Fibroblast of lung (primary cell): ENCODE measurements at places on chromosomes 7 and 10.

- DNase-seq = peak; percentile 8
These were observed 28.9 kb upstream of the EZH2 start for GRCh38 chr7:148912758-148913541.

- DNase-seq = peak; percentile 78
These were observed 113.1 kb downstream of the ZMYND11 start for GRCh38 chr10:248307-248706.

DNA sequence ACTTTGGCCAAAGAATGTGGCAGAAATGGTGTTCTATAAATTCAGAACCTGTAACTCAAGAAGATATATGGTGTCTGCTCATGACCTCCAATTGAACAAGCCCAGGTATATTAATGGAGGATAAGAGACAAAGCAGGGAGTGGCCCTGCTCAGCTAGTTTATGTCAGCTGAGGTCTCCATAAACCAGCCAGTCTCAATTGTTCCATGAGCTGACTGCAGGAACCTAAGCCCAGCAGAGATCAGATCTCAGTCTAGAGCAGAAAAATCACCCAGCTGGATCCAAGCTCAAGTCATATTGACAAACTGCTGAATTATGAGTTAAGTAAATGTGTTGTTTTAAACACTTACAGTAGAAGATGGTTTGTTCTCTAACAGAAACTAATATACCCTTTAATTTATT is 105.5 kb upstream of the SGCE start:
- no peak for DNase-seq

DNA sequence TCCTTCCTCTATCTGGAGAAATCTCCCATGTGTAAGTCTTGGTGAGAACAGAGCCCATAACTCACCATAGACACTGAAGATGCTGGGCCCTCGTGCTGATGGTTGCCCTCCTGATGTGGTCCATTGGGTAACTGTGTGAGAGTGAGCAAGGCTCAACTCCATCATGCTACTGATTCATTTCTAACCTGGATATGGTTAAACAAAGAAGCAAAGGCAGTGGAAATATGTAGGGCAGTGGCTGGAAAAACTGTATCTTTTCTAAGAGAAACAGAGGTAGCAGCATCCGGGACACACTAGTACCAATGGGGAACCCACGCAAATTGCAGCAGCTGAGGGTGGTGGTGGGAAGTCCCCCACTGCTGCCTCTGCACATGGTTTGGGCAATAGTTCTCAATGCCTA is 221.7 kb downstream of the KLF6 start:
- DNase-seq = no peak

GRCh38 chr7:96530786-96531185 is 178.9 kb downstream of the SEM1 start:
- no peak for DNase-seq

DNA sequence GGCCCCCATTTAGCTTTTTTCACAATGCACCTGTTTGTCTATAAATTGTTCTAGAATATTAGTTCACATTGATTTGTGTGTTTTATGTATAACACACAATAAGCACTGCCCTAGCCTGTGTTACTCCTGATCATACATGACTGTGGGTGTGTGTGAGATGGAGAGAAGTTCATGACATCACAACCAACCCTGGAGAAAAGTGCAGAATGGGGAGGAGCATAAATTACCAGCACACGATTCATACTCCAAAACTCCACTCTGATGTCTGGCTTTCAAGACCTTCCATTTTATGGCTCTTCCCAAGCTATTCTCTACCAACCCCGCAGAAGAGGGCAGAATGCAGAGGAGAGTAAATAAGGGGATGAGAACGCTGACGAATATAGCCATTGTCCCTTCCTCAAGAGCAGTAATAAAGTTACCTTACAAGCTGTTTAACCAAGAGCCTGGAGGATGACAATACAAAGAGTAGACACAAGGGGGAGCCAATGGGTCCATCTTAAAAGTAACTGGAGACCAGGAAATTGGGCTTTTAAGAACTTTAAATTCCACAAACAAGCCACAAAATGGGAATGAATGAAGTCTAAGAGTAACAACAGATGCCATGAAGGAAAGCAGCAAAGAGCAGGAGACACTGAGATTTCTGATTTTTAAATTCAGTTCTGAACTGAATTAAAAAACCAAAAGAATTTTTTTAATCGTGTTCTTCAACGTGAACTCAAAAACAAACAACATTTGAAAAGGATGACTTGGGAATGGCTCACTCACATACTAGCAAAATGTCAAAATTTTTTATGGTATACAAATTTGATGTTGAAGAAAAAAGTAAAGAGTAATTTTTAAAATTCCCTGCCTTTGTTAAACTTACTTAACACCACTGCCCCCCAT is 159.6 kb downstream of the PARD3 start:
- peak; percentile 60 for DNase-seq

DNA sequence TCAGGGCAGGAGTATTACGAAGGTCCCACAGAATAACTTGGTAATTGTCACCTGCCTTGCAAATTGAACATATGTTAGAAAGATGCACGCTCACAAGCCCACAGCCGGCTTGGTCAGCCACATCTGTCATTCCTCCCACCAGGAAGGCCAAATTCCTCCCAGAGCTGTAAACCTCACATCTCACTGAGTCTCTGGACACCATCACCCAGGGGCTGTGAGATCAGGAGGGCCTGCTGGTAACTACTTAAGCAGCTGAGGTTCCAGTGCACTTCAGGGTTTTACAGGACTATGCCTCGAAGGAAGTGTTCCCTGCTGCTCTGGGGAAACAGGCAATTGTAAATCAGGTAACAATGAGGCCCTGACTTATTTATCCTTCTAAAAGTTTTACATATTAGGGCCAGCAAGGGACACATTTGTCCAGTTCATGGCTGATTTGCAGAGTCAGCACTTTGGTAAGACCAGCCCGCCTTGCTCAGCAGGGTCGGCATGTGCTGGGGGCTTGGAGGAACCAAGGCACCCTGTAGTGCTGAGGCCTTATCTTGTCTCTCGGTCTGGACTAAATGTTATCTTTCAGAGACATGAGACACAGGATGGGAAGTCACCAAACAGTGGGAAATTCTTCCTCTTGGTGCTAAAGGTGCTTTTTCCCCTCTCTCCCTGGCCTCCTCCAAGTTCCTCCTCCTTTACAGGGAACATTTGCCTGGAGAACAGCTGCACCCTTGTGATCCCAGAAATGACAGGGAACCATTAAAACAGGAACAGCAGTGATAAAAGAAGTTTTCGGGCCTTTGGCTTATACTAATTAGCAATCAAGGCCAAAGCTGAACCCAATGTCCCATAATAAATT is 34.3 kb downstream of the PYROXD2 start:
- peak; percentile 27 for DNase-seq

GRCh38 chr7:106071999-106072714 is 40.0 kb downstream of the SYPL1 start:
- no peak for DNase-seq

- peak; percentile 11 for DNase-seq
These were observed 154.6 kb upstream of the TARP start for GRCh38 chr7:38428041-38428440.

GRCh38 chr7:33486633-33487032 is 357.3 kb downstream of the BBS9 start:
- DNase-seq = no peak

DNA sequence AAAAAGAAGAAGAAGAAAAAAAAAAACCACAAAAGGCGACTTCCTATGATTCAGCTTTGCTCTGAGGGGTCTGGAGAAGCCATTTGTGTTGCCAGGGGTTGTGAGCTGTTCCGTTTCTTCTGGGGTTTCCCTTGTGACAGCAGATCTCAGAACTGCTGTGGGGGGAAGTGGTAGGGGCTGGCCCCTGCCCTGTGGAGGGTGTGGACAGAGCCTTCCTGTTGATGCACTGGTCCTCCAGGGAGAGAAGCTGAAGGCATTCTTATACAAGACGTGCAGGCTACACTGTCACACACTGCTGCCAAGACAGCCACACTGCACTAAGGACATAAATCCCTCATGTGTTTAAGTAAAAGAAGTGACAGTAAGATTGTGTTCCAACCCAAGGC is 17.3 kb upstream of the CSGALNACT2 start:
- no peak for DNase-seq

GRCh38 chr7:51847461-51848134 is 531.0 kb upstream of the COBL start:
- DNase-seq = no peak

DNA sequence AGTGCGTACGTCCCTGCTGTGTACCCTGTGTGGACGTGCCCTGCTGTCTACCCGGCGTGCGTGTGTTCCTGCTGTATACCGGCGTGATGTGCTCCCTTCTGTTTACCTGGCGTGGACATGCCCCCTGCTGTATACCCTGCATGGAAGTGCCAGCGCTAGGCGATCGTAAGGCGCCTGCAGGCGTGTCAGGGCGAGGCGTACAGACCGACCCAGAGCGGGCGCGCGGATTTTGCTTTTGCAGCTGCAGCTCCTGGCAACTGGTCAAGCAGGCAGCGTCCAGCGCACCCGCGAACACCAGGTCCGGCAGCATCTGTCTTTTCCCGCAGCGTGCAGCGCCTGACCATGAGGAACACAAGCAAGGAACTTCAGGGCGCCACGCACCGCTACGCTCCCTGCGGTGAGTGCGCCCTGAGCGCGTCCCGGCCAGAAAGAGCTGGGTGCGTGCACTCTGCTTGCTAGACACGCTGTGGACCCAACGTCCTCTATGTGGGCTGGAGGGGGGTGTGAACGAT is 680 bp downstream of the C7orf57 start:
- DNase-seq = peak; percentile 42

GRCh38 chr10:14742382-14742781 is 32.3 kb downstream of the FAM107B start:
- DNase-seq = no peak

- DNase-seq = no peak
These were observed 87.3 kb downstream of the EVX1 start for GRCh38 chr7:27329909-27330308.

GRCh38 chr10:63887023-63887589 is 365.9 kb downstream of the REEP3 start:
- DNase-seq = no peak

GRCh38 chr7:21915140-21915539 is 30.6 kb downstream of the CDCA7L start:
- DNase-seq = no peak

DNA sequence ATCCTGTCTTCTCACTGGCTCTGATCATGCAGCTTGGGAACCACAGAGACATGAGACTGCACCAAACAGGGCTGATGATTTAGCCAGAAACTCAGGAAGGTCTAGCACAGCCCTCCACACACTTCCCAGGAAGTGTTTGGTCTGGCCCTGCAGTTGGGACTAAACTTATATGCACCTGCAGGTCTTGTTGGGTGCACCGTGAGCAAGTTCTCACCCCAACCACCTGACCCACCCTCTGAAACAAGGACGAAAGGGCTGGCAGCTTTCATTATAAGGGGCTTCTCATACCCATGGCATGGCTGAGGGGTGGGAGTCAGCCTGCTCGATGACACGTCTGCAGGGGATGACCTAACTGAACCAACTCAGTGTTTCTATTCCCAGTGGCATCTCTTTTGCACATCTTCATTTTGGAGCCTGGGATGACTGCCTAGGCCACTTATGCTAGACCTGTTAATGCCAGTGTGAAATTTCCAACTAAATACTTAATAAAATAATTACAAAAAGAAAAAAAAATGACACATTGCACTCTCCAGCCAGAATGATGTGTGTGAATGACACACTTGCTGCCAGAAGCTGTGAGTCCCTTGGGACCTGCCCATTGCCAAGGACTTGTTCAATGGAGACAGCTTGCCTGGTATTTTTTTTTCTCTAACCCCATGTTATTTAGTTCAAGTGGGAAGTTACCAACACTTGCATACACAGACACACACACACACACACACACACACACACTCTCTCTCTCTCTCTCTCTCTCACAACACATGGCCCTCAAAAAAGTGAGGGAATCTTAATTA is 102.6 kb downstream of the NEURL1 start:
- no peak for DNase-seq

DNA sequence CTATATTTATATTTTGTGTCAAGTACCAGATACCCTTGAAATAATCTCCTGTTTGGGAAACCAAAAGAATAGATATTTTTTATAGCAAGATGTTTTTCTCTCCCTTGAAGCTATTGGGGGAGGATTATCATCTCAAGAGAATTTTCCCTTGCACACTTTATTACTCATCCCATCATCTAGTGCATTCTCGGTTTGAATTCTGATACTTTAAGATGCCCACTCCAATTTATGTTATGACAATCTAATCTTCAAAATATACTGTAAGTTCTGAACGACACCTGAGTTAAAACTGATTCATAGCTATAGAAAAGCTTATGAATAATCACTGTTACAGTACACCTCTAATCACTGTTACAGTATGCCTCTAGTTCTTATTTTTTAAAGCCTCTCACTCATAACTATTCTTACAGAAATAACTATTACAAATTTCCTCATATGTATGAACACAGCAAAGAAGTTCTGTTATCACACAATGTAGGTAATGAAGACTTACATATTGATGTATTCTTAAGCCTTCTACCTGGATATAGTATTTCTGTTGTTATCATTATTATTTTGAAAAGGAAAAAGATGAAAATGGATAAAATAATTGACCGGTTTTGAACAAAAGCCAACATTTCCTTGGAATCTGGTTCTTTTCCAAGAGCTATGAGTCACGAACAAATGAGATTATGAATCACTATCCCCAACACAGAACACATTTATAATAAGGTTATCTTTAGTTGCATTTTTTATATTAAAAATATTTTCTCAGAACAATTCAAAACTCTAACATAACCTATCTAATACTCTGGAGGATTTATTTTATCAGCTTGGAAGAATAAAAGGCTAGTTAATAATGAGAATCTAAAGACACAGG is 72.3 kb upstream of the FAM13C start:
- peak; percentile 66 for DNase-seq

GRCh38 chr10:122646511-122647382 is 52.9 kb downstream of the C10orf120 start:
- DNase-seq = no peak

DNA sequence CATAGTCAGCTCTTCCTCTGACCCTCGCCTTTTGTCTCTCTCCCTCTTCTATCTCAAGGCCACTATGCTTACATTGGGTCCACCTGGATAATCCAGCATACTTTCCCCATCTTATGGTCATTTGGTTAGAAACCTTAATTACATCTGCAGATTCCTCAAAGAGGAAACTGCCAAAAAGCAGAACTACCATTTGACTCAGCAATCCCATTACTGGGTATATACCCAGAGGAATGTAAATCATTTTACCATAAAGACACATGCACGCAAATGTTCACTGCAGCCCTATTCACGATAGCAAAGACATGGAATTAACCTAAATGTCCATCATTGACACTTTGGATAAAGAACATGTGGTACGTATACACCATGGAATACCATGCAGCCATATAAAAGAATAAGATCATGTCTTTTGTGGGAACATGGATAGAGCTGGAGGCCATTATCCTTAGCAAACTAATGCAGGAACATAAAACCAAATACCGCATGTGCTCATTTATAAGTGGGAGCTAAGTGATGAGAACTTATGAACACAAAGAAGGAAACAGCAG is 114.8 kb upstream of the NPY start:
- no peak for DNase-seq

GRCh38 chr10:76111986-76112825 is 680.8 kb downstream of the LRMDA start:
- no peak for DNase-seq

DNA sequence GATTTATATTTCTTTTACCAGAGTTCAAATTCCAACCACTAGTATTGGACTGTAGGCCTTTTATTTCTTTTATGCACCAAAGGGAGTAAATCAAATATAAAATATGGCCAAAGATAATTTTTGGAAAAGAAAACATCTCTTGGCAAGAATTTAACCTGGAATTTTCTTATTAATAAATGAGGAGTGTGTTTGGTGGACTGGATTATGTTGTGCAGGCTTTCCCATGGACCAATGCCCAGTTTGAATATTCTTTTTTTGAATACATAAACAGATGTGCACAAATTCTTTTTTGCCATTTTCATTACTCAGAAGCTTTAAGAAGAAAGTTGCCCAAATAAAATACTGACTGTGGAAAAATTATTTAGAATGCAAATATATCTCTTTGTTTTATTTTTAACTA is 22.1 kb upstream of the PRKG1 start:
- DNase-seq = no peak
